Stimulated activated CD4-positive, alpha-beta T cell treated with anti-CD3 and anti-CD28 coated beads, TNF-alpha, amount 100 ng/mL, for 48 hours (primary cell): ENCODE measurements at places on chromosomes 4 and X.

DNA sequence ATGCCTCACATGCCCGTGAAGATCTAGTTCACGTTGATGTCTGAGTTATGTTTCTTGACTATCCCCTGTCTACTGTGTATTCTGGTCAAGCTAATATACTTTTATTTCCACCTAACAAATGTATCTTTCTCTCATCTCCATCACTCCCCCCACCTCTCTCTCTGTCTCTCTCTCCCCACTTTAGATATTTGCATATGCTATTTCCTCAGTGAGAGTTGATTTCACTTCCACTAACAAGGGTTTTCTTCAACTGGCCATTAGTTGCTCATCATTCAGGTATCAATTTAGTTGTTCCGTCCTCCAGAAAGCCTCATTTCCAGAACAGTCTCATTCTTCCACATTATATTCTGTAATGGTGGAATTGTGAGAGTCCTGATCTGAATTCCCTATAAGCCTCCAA is 1777.8 kb upstream of the TENM3 start:
- no peak for DNase-seq

DNA sequence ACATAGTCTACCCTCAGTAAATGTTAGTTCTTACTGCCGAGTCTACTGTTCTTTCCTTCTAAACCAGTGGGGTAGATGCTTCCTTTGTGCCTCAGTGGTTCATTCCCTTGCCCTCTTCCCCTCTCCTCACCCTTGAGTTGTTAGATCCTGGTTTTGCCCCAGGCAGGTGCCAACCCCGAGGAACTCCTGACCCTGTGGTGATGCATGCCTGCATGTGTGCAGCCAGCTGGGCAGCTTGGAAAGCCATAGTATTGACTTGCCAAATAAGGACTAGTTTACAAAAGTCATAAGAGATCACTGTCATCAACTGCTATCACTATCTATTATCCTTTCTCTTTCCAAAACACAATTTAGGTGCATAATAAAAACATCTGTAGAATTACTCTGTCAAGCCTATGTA is 50.9 kb downstream of the REPS2 start:
- no peak for DNase-seq

DNA sequence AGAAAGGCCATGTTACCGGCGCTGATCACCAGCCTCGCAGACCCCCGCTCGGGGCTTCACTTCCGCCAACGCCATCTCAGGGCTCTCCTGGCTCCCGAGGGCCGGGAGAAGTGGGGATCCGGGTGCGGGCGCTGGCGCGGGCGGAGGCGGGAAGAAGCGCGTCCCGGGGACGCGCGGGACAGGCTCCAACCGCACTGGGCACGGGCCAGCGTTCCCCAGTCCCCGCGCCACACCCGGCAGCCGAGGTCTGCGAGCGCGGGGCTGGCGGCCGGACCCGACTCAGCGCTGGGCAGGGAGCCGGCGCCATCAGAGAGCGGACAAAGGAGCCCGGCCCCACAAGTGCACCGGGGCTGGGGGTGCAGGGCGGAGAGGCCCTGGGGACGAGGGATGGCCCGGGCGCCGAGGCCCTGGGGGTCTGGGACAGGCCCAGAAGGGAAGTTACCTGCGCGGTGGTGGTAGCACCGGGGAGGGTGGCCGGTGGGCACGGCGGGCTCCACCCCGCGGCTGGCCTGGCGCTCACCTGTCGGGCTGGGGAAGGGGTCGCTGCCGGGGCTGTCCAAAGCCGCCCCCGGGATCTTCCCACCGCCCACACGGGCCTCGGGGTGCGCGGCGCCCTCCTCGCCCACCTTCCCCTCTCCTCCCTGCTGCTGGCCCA is 449 bp downstream of the CTPS2 start:
- DNase-seq: no peak

DNA sequence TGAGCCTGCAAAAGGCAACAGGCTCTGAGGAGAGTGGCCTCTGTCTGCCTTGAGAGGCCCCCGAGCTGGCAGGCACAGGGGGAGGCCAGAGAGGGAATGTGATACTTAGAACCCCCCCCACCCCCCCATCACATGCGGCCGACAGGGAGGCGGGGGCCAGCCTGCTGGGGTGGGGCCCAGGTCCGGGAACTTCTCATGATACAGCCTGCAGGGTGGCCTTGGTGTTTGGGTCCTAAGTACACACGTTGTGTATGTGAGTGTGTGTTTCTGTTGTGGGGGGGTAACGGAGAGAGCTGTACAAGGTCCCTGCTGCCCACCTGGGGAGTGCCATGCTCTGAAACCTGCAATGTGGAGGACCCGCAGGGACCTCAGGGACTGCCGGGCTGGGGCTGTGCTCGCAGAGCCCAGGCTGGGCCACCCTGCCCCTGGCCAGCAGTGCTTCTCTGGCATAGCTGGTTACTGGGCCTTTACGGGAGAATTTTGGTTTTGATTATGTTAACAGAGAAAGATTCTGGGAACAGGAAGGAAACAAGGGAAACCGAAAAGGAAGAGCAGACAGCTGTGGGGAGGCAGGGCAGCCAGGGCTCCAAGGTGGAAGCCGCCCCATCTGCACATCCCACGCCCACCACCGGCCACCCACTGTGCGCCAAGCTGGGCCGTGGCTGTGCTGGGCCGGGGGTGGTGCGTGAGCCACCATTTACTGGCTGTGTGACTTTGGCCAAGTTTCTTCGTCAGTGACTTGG is 19.9 kb downstream of the SH3BP2 start:
- DNase-seq: no peak

- no peak for DNase-seq
Observed at GRCh38 chrX:133655275-133656265, 240.3 kb upstream of the GPC4 start.
